ENCODE measurements at places on chromosomes 2 and 18. TPM values are rescaled to one million over a fixed set of nuclear protein-coding genes. Genes with fewer than 3 reads are reported as not detected.

GRCh38 chr18:31252522-31252921, 65.4 kb upstream of the DSG1 start:
- no peak for ATAC-seq

DNA sequence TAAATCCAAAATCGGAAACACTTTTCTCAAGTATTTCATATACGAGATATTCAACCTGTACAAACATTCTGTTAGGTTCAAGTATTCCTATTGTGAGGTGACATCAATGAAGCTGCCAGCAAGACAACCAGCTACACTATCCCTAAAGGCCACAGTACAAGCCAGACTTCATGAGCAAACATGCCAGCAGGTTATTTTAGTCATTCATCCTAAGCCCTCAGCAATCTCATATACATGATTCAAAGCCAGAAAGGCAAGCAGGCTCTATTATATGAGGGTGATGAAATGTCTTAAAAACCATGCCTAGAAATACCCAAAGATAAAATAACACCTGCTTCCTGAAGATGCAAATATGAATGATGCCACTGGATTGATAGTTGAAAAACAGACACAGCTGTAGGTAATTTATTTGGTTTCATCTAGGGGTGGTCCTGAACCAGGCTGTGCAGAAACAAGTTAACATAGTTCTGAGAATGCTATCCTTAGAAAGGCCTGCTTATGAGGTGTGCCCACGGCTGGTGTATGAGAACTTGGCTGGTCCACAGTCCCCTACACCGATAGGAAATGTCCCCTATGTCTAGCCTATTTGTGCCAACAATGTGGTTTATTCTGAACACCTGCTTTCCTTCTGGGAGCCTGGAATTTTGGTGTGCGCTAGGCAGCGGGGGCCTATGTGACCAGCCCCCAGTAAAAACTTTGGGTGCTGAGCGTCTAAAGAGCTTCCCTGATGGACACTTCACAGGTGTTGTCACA, 48.2 kb upstream of the KIDINS220 start:
- ATAC-seq = no peak

DNA sequence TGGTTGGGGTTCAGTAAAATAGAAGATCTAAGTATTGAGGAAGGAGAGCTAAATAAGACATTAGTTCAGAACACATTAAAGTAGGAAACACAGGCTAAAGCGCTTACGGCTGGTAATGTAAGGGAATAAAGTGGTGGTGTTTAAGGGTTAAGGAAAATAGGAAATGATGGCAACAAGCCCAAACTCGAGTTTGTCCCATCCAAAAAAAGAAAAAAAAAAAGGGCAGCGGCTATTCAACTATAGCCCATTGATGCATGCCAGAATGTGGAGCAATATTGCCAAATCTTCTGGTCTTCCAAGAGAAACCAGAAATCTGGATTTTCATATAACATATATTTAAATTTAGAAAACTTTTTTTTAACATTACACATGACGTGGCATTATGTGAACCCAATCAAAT, 161.0 kb downstream of the ARHGAP15 start:
- no peak for ATAC-seq

DNA sequence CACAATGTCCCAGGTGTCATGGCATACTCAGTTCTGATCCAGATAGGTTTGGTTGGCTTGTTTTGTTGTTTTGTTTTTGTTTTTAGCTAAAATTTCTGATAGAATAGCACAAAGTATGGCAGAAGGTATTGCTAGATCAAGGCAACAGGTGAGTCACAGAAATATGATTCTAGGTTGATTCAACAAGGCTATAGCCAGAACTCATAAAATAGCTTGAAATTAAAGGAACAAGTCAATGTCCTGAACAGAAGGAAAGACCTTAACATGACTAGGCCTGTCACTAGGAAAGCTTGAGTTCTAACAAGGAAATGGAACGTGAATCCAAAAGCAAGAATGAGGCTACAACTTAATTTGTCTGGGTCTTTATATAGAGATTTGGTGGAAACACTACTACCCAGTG, 157.1 kb downstream of the GALNT3 start:
- ATAC-seq = no peak

GRCh38 chr2:37349231-37349860, 4.9 kb downstream of the QPCT start:
- ATAC-seq = no peak

The HOXD13 gene
- not detected for total RNA-seq

The POTEC gene
- total RNA-seq = not detected

The IL18RAP gene
- 3.7 TPM for total RNA-seq
